ENCODE measurements at places on chromosomes 2 and 18.

- DNase-seq = peak; percentile 14
Observed at GRCh38 chr2:59019566-59020159, 778.5 kb upstream of the FANCL start.

GRCh38 chr2:9754532-9754887, 88.8 kb upstream of the TAF1B start:
- DNase-seq = no peak

GRCh38 chr18:25010623-25011374, 341.2 kb downstream of the ZNF521 start:
- DNase-seq = no peak

GRCh38 chr2:42102024-42102590, 54.3 kb downstream of the PKDCC start:
- peak; percentile 90 for DNase-seq

DNA sequence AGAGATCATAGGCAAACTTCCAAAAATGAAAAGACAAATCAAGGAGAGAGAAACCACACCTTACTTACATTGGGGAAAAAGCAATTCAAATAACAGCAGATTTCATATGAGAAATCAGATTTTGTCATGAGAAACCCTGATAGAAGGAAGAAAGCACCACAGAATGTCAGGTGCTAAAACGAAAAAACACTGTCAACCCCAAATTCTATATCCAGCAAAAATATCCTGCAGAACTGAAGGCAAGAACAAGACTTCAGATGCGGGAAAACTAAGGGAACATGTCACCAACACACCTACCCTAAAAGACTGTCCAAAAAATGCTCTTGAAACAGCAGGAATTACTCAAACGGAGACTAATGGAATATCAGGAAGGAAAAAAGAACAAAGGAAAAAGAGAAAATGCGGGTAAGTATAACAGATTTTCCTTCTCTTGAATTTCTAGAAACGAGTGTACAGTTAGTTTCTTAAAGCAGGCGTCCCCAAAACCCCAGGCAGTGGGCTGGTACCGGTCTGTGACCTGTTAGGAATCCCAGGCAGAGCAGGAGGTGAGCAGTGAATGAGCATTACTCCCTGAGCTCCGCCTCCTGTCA, 7.3 kb upstream of the ID2 start:
- DNase-seq = no peak

- DNase-seq = no peak
Observed at GRCh38 chr18:80103231-80103630, 5.8 kb upstream of the ADNP2 start.

- DNase-seq = no peak
Observed at GRCh38 chr2:138364554-138365162, 136.9 kb upstream of the SPOPL start.

DNA sequence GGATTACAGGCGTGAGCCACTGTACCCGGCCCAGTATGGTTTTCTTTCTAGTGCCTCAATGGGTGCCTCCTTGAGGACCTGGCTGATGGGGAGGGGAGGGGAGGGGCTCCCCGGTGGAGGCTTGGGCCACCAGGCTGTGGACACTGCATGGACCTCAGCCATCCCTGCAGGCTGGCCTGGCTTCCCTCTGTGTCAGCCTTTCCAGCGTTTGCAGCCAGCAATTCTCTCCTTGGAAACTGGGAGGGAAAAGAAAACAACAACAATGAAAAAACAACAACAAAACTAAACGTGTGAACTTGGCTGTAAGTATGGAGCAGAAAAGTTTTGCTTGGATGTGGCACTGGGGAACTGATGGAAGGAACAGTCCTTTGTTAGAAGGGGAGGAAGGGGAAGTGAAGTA, 159.3 kb downstream of the GLI2 start:
- DNase-seq = no peak

- DNase-seq = no peak
Observed at GRCh38 chr2:201448701-201449100, 2.6 kb downstream of the TRAK2 start.

DNA sequence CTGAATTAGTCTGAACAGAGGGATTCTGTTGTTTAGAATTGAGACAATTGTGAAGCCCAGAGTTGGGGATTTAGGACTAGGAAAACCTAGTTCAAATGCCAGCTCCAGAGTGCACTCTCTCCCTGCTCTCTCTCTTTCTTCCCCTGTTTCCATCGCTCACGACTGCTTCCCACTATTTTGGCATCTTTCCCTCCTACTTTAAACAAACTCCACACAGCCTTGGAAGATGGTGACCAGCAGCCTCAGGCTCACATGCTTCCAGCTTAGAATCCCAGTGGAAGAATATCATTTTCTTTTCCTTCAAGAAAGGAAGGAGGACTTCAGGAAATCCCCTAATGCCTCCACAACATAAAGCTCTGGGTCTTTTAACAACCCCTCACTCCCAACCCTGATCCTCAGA, 6.1 kb upstream of the DNMT3A start:
- peak; percentile 55 for DNase-seq

DNA sequence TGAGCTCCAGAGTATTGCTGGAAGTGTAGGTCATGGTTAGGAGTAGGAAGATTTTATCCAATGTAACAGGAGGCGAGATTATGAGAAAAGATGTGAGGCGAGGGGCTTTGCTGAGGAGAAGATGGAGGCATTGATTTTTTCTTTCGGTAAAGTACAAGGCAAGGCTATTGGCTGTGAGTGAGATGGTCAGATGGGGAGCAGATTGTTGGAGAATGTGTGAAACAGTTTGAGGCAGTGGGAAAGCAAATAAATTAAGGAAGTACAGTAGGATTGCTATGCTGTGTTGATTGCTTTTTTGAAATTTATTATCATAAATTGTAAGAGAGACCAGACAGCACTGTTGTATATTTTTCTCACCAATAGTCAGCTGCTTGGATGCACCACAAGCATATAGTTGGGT, 173.3 kb downstream of the KCNE4 start:
- no peak for DNase-seq

All from tongue (tissue), 3 donors.